GM12891 (cell line): ENCODE measurements at places on chromosomes 2 and 18.

GRCh38 chr2:104872866-104873688, 19.2 kb downstream of the POU3F3 start:
- peak; percentile 68 for DNase-seq

DNA sequence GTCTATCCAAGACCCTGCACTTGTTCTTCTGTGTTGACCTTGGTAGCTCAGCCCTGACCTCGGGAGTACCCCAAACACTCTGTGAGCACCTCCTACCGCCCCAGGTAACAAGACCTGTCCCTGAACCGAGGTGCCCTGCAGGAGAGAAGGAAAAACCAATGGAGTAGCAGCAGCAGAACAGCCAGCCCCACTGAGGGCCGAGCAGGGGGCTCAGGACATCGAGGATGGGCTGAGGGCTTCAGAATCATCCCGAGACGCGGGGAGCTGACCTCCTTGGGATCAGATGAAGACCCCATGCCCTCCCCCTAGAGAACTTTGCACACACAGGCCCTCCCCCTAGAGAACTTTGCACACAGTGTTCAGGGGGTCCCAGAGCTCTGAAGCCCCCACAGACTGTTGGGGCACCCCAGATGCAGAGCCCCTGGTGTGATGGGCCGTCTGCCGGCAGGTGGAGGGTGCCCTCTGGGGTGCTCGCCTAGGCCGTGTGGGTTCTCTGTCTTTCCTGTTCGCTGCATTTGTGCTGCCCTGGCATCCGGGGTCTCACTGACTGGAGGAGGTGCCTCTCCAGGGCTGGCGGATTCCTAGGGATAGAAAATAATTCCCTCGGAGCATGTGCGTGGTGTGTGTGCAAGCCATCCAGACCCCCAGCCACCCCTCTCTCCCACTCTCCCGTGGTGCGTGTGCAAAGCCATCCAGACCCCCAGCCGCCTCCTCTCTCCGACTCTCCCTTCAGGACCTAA, 189.1 kb downstream of the TWIST2 start:
- no peak for DNase-seq

DNA sequence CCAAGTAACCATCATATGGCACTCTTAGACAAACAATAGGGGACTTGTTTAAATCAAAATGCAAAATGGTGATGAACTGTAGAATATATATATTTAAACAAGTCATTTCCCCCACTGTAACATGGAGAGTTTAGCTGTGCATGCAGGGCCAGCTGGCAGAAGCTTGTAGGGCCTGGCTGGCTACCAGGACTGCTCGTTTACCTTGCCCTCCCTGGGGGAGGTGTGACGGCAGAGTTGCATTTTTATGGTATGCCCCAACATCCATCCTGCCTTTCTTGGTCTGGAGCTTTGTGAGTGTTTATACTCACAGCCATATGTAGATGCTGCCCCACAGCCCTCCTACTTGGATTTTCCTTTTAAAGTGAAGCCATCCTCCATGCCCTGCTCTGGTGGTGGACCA, 101.7 kb upstream of the ZFP36L2 start:
- no peak for DNase-seq

GRCh38 chr18:27540111-27540510, 355.0 kb upstream of the CHST9 start:
- DNase-seq: no peak

DNA sequence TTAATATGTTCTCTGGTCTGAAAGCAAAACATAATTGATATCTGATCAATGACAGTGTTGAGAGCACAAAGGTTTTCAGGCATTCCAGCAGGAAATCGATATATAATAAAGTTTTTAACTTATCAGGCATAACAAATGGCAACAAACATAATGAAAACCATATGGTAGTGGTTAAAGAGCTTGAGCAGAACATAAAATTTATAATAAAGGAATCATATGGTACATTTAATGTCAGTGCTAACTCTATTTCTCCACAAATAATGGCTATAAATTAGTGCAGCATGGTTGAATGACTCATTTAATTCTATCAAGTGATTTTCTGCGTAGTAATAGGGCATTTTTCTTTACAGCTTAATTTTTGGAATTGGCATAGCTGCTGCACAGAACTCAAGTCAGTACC, 306.2 kb downstream of the FSIP2 start:
- no peak for DNase-seq

GRCh38 chr2:151886241-151886640, 58.0 kb upstream of the ARL5A start:
- no peak for DNase-seq

DNA sequence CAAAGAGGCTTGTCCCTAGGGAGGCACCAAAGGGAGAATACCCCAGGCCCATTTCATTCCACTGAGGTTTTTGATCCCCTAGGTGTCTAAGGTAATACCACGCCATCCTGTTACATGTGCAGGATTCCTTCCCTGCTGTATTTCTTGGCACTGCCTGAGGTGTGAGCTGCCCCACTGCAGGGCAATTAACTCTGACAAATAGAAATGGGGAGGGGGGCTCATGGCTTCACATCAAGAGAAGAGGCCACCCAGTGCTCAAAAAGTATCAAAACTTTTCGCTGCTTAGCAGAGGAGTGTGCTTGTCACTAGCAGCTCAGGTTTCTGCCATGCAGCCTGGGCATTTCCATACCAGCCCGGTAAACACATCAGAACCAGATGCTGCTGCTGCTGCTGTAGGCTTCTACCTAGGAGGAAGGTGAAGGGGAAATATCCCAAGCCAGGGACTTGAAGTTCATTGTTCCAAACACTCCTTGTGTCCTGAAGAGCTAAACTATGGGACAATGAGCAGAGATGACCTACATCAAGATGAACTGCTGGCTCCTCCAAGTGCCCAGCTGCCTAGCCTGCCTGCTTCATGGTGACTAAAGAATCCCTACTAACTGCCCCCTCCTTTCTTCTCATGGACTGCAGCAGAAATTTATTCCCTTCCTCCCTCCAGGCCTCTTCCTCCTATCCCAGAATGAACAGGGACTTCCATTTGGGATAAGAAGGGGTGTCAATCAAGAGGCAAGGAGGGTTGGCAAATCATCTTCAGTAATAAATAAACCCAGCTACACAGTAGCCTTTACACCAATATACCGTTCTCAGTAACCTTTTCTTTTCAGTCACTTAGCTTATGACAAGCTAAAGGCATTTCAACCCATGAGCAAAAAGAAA, 16.4 kb downstream of the POU3F3 start:
- no peak for DNase-seq

DNA sequence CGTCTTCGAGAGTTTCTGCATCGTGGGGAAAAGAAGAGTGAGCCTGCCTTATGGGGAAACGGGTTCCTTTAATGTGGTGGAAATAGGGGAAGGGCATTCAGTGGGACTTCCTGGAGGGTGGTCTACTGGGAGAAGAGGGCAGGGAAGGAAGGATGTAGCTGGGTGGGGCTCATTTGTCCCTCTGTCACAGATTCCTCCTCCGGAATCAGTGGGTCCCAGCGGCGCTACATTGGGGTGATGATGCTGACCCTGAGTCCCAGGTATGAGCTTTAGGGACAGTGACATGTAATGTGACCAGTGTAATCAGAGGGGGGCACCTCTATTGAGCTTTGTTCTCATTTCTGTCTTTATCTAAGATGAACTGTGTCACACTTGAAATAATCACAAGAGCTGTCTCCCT, 1.9 kb downstream of the HTRA2 start:
- DNase-seq: no peak

DNA sequence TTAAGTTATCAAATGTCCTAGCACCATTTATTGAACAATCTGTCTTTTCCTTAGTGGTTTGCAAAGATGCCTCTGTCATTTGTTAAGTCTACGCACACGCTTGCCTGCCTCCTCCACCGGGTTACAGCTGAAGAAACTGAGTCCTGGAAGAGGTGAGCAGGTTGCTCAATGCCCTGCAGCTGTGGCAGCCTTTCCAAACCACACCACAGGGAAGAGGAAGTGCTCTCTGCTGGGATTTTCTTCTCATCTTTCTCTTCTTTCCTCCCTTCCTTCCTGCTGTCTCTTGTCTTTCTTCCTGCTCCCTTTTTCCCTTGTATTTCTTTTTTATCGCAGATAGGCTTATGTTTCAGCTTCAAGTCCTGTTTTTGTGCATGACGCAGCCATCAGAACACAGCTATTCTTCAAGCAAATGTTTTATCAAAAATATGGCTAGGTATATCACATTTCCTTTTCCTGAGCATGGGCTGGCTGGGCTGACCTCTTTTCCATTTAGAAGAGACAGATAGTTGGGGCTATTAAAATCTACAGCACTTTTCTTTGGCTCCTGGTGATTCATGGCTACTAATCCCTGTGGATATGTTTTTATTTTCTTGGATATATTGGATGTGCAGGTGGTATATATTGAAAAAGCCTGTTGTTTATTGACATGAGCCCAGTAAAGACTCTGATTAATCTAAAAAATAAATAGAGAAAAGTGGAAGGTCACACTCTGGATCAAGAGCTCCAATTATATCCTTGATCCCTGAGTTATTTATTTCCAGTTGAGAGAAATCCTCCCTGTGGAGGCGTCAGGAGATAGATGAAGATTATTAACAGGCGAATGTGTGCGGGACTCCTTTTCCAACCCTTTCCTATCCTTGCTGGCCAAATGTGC, 214.6 kb downstream of the TSN start:
- DNase-seq: no peak

- DNase-seq: no peak
These were observed 79.0 kb downstream of the GCA start for GRCh38 chr2:162422894-162423293.

DNA sequence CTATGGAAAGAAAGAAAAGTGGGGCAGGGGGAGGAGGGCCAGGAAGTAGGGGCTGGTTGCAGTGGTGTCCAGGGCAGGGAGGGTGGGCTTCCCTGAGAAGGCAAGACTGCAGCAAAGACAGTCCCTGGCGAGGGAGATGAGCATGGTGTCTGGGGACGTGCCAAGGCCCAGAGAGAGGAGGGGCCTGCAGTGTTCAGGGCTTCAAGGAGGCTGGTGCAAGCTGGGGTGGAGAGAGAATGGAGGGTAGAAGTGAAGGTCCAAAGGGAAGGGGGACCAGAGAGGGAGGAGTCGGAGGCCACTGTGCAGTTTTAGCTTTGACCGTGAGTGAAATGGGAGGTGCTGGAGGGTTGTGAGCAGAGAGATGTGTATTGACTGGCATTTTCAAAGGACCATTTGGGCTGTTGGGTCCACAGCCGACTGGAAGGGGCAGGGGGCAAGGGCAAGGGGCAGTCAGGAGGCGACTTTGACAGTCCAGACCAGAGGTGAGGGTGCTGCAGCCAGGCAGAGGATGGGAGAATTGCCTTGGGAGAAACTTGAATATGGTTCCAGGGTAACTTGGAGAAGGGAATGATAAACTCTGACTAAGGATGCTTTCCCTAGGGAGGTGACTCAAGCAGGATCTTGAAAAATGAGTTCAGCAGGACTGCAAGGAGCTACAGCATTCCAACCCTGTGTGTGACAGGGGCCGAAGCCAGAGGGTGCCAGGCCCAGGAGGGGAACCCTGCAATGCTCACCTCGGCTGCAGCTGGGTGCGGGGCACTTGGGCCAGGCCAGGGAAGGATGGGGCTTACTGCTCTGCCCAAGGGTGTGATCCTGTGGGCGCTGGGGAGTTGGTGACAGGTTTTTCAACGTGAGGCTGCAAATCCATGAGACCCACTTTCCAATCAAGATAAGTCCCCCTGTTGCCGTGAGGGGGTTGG, 177.1 kb upstream of the HAAO start:
- DNase-seq: no peak

- no peak for DNase-seq
These were observed 80.5 kb downstream of the ZBTB7C start for GRCh38 chr18:48328473-48329210.

- DNase-seq: no peak
These were observed 44.2 kb downstream of the DPYSL5 start for GRCh38 chr2:26892133-26892532.

GRCh38 chr2:104826016-104826415, 27.9 kb upstream of the POU3F3 start:
- no peak for DNase-seq

DNA sequence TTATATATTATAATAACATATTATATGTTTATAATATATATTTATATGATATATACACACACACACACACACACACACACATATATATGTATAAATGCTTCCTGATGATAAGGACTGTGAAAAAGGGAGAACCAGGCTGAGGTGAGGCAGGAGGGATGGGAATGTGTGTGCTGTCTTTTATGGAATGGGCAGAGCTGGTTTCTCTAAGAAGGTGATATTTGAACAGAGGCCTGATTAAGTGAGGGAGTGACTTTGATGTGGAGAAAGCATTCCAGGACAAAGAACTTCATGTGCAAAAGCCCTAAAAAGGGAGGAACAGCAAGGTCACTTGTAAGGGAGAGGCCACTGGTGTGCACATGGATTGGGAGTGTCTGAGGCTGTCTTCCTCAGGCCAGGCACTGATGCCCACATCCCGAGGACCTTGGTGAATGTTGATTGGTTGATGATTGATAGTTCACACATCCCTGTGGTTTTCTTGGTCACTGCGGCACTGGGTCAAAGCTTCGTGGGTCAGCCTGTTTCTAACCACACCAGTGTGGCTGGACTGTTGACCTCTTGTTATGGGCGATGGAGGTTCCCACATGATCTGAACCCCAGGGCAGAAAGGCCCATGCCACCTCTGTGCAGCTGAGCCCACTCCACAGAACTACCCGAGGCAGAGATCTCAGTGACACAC, 196.9 kb downstream of the MYCN start:
- DNase-seq: no peak

- peak; percentile 13 for DNase-seq
These were observed 1375.4 kb upstream of the CELF4 start for GRCh38 chr18:38940863-38941531.

DNA sequence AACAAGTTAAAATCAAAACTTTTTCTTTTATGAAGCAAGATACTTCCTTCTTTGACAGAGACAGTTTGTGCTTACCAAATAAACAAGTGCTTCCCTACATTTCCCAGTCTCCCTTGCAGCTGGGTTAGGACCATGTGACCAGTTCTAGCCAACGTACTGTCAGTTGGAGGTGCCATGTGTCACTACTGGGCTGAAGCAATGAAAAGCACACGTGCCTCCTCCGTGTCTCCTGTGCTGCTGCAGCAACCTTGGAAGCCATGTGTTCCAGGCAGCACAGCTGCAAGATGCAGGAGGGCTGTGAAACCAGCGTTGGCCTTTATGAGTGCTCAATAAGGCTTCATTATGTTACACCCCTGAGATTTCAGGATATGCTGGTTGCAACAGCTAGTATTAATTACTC, 93.2 kb downstream of the DHRS9 start:
- DNase-seq: no peak

- DNase-seq: no peak
These were observed 39.3 kb downstream of the NGEF start for GRCh38 chr2:232973796-232974195.

GRCh38 chr18:49910986-49911385, 97.7 kb upstream of the ACAA2 start:
- DNase-seq: no peak

GRCh38 chr2:207869784-207870778, 100.4 kb upstream of the FZD5 start:
- no peak for DNase-seq

GRCh38 chr2:111519071-111519470, 364.9 kb downstream of the ANAPC1 start:
- DNase-seq: no peak

DNA sequence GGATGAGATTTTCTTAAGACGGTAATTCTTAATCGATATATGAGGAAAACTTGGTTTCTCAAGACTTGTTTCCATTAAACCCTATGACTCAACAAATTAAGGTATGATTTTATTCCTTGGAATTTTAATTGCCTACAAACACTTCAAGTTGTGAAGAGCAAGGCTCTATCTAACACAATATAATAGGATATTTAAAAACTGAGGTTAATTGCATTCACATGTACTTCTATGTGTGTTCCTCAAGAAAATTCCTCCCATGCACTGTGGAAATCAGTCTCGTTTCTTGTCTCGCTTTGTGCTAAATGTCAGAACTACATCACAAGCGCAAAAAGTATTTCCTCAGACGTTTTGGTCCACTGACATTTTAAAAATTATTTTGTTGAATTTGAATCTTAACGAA, 109.6 kb upstream of the UNC80 start:
- DNase-seq: no peak
